Hepatocyte (in vitro differentiated cells): ENCODE measurements at places on chromosomes 7 and 10. TPM values are rescaled to one million over a fixed set of nuclear protein-coding genes. Genes with fewer than 3 reads are reported as not detected.

FBXL13 gene
- 1.8 and 3.3 TPM in 2 replicates for total RNA-seq

DNA sequence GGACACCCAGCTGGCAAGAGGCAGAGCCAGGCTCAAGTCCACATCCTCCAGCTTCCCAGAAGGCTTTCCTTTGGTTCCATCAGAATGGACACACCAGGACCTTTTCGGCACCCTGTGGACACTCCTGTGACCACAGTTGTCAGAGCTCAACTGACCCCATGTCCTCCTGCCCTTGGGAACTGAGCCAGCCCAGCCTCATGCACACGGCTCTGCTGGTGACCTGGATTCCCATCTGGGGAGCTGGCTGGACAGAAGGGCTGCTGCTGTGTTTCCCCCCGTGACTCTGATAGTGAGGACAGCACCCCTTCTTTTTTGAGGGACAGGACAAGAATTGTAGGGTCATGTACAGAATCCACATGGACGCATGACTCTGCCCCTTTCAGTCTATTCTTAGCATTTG lies 289.2 kb downstream of the WDR37 start:
- no peak for DNase-seq
- no peaks in the 10 kb centered on the region for H3K4me1 ChIP-seq
- no peak overlapping the region for H3K27ac ChIP-seq
- H3K27me3 ChIP-seq: no peaks in the 10 kb centered on the region

GRCh38 chr7:111089822-111090426 lies 1.0 kb upstream of the LRRN3 start:
- H3K27ac ChIP-seq: no peak overlapping the region

- peak; percentile 61 for DNase-seq
- no peak overlapping the region for H3K4me3 ChIP-seq
- peaks cover 32% of the 10 kb centered on the region for H3K4me1 ChIP-seq
- no peaks in the 10 kb centered on the region for H3K27me3 ChIP-seq
- H3K36me3 ChIP-seq: no peaks in the 10 kb centered on the region
- H3K27ac ChIP-seq: peak overlapping the region; percentile 50
Measured at GRCh38 chr10:77877441-77878344, 48.9 kb downstream of the DLG5 start.

- H3K27me3 ChIP-seq: peaks cover 4% of the 10 kb centered on the region
- no peak overlapping the region for H3K4me3 ChIP-seq
- H3K4me1 ChIP-seq: no peaks in the 10 kb centered on the region
- no peak overlapping the region for H3K27ac ChIP-seq
Measured at GRCh38 chr7:30968294-30968693, 4.5 kb downstream of the GHRHR start.

KIAA1217 gene
- 20.1 and 33.2 TPM in 2 replicates for total RNA-seq
